Naive thymus-derived CD4-positive, alpha-beta T cell (primary cell): ENCODE measurements at places on chromosomes 6 and 20.

GRCh38 chr20:32304131-32304746, 26.8 kb downstream of the KIF3B start:
- DNase-seq = no peak

GRCh38 chr6:44253307-44254101, 3.8 kb downstream of the SLC35B2 start:
- DNase-seq = peak; percentile 63

- DNase-seq = no peak
These were observed 73.5 kb downstream of the SOX4 start for GRCh38 chr6:21666853-21667681.

- DNase-seq = no peak
These were observed 280.1 kb downstream of the PREX1 start for GRCh38 chr20:48547664-48548063.

- DNase-seq = no peak
These were observed 38.1 kb downstream of the ECT2L start for GRCh38 chr6:138833816-138834539.

DNA sequence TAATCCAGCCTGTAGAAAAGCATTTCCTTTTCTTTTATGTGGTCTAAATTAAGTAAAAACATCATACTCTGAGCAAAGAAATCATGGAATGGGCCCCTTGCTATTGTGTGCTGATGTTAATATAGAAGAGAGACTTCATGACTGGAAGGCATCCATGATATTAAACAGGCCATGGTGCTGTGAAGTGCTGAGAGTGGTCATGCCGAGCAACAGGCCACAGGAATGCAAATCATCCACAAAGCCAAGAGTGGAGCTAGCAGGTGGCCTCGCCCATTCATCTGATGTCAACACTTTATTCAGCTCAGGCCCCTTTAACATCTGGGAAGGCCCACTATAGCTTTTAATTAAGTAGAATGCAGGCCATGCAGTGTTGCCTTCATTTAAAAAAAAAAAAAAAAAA, 115.2 kb upstream of the HMGCLL1 start:
- DNase-seq = no peak

DNA sequence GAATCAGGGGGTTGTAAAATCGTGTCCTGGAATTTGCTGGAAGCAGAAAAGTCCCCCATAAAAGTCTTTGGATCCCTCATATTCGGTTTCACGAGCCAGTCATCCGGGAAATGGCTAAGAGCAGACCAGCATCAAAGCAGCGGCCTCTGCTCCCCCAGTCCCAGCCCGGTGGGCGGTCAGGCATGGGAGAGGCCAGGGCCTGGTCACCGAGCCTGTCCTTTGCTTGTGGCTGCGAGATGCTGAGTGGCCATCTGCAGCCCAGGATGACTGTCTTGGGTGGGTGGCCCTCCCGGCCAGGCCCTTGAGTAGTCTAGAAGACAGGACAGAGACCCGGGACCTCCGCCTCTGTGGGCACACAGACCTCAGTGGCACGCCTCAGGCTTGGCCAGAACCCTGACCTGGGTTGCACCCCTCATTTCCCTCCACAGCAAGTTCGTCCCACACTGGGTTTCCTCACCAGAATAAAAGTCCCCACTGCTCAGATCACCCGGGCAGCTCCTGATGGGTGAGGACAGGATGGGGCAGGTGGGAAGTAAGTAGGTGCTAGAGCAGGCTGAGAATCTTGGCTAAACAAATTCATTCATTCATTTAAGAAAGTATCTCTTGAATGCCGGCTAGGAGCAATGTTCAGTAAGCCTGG, 172.1 kb downstream of the BMP7 start:
- no peak for DNase-seq

- DNase-seq = peak; percentile 19
These were observed 136.3 kb upstream of the ZNF184 start for GRCh38 chr6:27608916-27609883.

DNA sequence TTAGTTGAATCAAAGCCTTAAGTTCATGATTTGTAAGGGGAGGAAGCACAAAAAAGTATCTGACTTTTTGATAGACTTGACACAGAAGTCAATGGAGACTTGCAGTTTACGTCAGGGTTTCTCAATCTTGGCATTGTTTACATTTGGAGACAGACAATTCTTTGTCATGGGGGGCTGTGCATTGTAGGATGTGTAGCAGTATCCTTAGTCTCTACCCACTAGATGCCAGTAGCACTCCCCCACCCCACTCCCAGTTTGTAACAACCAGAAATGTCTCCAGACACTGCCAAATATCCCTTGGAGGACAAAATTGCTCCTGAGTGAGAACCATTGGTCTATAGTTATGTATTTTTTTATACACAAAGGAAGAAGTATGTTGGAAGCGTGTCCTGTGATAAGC, 434.1 kb downstream of the RFPL4B start:
- no peak for DNase-seq

GRCh38 chr6:13677878-13678254, 33.8 kb downstream of the RANBP9 start:
- no peak for DNase-seq

DNA sequence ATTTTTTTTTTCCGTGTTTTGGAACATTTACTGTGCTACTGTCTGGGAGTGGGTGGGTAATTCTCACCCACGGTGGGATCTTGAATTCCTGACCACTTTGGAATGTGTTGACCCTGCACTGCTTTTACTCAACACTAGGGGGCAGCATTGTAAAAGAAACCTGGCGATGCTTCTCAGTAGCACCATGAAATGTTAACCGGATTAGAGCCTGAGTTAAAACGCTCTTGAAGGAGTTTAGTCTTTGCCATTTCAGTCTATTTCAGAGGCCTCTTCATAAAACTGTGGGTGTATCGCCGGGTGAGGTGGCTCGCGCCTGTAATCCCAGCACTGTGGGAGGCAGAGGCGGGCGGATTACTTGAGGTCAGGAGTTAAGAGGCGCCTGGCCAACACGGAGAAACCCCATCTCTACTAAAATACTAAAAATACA, 114.4 kb upstream of the PRND start:
- DNase-seq = peak; percentile 68

DNA sequence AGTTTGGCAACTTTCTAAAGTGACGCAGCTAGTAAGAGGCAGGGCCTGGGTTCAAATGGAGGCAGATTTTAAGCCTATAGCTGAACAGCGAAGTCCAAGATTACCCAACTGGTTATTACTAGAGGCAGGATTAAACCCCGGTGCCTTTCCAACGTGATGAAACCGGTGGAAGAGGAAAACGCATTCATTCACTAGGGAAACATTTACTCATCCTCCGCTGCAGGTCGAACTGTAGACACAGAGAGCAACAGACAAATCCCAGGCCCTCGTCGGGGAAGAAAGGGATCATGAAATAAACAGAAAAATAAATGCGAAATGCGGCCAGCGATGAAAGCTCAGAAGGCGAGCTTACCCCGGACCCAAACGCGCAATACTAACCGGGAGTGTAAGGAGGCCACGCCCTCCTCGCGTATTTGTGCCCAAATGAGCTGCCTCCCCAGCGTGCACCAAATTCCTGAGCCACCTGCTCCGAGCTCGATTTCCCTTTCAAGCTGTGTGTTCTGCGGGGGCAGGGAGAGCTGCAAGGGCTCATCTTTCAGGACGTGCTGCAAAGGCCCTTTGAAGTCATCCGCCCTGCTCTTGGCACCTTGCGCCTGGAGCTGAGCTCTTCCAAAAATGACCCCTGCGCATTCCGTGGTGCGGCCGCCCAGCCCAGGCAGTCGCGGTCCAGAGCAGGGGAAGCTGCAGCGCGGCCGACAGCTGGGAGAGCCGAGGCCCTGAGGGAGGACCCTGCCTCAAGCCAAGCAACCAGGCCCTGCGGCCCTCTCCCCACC, 46.9 kb downstream of the PDYN start:
- DNase-seq = no peak

DNA sequence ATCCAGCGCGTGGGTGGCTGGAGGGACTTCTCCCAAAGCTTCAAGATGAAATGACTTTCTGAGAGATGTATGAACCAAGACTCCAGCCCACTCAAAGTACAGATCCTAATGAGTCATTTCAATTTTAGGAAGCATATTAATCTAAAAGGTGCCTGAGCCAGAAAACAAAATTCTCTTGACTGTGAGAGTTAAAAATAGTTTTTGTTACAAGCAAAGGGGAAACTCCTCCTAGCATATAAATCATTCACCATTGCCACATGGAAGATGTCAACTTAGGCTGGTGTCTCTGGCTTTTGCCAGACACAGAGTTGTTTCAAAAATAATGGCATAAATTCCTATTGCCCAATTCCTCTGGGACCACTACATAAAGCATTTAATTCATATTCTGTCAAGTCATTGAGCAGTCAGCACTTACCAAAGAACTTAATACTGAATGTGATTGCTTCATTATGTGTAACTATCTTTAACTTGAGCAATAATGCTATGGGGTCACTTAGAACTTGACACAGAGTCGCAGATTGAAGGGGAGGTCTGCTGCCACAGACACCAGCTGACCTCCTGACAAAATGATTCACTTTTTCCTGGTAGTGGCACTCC, 280.6 kb downstream of the SLC35F1 start:
- no peak for DNase-seq

- no peak for DNase-seq
These were observed 40.4 kb upstream of the TMEM170B start for GRCh38 chr6:11497107-11497506.

DNA sequence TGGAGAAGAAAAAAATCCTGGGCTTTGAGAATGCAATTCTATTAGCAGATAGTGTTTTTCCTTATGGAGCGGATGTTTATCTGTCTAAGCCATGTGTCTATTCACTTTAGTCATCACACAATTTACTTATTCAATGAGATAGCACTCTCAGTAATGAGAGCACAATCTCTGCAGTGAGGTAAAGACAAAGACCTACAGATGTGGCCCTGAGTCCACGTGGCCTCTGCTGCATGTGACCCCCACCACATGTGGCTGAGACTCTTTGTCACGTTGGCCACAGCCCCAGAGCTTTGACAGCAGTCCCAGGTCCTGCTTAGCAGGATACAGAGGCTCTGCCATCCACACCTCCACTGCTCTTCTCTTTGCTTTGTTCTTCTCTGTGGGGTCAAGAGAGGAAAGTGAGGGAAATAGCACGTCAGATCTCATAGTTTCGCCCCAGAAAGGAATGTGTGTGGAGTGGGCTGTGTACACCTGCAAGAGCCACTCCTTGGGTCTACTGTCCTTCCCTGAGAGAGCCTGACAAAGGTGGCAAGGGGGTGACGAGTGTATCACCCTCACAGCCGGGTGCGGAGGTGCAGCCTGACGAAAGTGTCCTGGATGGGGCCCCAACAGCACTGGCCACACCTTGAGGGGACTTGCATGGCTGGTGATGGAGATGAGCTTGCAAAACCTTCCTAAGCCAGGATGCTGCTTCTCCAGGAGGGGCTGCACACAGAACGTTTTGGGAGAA, 40.7 kb downstream of the ZNF831 start:
- DNase-seq = no peak

GRCh38 chr20:18388860-18389259, 78.0 kb downstream of the DZANK1 start:
- no peak for DNase-seq

DNA sequence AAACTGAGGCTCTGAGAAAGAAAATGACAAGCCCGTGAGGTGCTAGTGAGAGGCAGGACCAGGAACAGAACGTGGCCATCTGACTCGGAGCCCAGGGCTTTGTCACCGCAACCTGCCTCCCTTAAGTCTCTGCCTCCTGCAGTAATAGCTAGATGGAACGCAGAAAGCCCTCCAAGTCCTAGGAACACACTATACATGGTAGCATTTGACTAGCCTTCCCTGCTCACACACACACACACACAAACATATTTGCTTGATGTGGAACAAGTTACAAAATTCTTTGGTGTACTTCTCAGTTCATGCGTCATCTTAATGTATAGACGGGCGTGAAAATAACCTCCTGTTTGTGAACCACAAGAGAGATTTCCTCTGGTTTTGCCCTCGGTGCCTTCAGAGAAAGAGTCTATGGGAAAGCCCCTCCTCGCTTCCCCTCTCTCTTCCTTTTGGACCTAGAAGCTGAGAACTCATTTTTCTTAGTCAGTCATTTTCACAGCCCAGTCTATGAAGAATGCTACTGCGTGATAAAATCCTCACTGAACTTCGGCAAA, 38.8 kb downstream of the C6orf52 start:
- no peak for DNase-seq

DNA sequence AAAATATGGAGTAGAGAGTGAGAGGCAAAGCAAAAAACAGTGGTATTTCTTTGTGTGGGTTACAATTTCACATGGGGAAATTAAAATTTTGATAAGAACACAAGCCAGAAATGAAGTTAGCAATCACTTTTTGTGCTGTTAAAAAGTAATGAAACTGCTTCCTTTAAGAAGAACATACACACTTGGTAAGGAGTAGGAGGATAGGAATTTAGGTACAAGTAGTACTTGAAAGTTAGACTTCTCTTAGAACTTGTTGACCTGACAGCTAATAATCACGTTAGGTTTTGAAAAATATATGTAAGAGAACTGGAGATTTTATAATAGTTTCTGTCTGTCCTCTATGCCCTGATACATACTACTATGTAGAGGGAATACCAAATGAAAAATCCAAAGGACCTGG, 260.8 kb downstream of the ADGRB3 start:
- no peak for DNase-seq

DNA sequence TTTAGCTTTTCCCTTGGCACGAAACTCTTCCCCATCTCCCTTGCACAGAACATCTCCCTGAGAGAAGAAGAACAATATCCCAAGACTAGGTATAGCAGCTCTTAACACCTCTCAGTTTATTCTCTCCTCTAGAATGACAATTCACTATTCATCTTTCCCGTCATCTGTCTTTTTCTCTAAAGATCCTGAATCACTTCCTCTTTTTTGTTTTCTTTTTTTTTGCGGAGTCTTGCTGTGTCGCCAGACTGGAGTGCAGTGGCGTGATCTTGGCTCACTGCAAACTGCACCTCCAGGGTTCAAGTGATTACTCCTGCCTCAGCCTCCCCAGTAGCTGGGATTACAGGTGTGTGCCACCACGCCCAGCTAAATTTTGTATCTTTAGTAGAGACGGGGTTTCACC, 574.4 kb upstream of the MAP3K7 start:
- DNase-seq = no peak

DNA sequence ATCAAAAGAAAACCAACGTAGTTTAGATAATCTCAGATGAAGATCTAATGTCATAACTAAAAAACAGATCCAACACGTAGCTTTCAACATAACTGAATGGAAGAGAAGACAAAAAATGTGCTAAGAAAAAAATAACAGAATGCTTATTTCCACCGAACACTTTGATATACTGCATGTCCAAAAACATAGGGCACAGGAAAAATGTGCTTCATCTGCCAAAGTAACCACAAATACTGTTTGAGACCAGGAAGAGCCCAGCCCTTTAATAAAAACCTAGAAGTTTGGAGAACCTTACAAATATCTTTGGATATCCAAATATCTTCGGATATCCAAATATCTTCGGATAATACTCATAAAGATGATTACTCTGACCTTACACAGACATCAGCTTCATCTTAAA, 19.8 kb downstream of the LAMA4 start:
- DNase-seq = no peak

DNA sequence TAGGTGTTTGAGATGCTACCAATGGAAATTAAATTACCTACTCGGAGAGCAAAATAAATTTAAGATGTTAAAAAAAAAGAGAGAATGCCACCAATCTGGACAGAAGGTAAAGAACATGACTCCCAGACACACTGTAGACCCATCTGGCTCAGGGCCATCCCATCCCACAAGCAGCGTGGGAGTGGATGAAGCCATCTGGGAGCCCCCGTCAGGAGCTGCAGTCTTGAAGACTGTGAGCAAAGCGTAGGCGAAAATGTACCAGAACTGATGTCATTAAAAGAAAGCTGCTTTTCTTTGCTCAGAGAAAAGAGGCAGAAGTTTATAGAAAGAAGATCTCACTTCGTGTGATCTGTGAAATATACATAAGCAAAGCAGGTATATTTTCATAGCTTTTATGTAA, 815.7 kb downstream of the QKI start:
- no peak for DNase-seq

GRCh38 chr6:25387911-25388310, 108.7 kb downstream of the CARMIL1 start:
- DNase-seq = no peak
